ENCODE measurements at places on chromosomes 3 and 15. TPM values are rescaled to one million over a fixed set of nuclear protein-coding genes. Genes with fewer than 3 reads are reported as not detected.

GRCh38 chr3:141413391-141413790 is 45.1 kb downstream of the ZBTB38 start:
- DNase-seq: no peak

DNA sequence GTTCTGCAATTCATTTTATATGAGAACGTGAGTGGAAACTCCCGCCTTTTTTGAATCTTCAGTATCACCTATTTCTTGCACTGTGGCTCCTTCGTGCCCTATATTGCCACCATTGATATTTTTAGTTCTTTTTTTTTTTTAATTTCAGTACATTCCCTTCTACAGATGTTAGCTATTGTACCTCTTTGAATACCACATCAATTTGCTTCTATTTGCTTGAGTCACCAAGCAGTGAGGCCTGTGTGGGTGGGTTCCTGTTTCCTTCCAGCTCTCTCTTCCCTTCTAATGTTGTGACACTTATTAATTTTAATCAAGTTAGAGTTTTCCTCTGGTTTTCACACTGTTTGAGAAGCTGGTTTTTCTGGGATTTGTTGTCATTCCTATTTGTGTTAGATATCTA is 8.7 kb downstream of the HACD2 start:
- no peak for DNase-seq

DNA sequence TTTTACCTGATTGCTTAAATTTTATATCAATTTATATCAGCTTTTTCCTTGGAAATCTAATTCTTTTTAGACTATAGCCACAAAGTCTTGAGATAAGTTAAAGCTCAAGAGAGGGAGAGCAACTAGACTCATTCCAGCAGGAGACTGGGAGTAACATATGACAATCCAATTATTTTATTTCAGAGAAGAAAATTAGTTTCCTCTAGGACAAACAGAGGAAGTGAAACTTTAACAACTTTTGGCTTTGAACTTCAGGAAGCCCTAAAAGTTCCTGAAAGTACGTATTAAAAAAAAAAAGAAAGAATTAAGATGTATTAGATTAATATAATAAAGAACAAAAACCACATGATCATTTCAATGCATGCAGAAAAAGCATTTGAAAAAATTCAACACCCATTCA is 13.9 kb upstream of the UBE2E2 start:
- no peak for DNase-seq

DNA sequence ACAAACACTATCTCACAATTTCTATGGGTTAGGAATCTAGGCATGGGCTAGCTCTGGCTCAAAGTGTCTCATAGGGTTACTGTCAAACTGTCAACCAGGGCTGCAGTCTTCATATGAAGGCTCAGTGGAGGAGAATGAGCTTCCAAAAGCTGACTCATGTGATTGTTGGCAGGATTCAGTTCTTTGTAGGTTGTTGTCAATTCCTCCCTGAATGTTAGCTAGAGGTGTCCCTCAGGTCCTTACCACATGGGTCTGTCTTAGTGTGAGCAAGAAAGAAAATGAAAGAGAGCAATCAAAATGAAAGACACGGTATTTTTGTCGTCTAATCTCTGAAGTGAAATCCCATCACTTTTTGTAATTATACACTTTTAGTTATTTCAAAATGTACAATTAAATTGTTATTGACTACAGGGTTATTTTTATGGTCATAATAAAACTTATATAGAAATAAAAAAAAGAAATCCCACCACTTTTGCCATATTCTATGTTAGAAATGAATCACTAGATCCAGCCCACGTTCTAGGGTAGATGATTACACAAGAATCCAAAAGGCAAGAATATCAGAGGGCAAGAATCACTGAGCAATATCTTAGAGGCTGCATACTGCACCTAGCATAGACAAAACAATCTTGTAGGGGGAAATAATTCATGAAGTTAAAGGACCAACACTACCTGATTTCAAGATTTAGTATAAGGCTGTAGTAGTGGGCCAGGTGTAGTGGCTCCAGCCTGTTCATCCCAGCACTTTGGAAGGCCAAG is 8.4 kb downstream of the ACSBG1 start:
- DNase-seq: no peak

DNA sequence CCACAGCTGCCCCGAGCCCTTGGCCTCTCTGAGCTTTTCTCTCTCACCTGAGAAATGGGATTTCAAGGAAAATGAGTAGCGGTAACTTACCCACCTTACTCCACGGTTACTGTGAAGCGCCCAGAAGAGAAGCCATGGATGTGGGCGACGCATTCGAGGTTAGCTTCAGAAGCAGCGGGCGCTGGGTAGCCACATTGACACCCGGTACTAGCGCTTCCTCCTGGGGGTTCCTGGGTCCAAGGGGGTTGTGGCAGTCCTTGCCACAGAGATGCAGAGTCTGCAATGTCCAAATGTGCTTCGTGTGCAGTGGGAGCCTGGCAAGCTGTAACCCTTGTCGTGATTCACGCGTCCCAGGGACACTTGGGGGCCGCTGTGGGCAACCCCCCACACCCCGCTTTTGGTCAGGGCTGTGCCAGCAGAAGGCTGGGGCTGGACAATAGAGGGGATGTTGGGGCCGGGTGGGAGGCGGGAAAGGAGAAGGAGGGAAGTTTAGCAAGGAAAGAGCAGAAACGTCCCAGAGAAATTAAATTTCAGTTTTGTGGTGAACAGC is 41.4 kb upstream of the FURIN start:
- no peak for DNase-seq

- DNase-seq: no peak
These were observed 216.3 kb upstream of the MLF1 start for GRCh38 chr3:158354713-158355112.

- DNase-seq: no peak
These were observed 875.4 kb downstream of the MCTP2 start for GRCh38 chr15:95106801-95107200.

DNA sequence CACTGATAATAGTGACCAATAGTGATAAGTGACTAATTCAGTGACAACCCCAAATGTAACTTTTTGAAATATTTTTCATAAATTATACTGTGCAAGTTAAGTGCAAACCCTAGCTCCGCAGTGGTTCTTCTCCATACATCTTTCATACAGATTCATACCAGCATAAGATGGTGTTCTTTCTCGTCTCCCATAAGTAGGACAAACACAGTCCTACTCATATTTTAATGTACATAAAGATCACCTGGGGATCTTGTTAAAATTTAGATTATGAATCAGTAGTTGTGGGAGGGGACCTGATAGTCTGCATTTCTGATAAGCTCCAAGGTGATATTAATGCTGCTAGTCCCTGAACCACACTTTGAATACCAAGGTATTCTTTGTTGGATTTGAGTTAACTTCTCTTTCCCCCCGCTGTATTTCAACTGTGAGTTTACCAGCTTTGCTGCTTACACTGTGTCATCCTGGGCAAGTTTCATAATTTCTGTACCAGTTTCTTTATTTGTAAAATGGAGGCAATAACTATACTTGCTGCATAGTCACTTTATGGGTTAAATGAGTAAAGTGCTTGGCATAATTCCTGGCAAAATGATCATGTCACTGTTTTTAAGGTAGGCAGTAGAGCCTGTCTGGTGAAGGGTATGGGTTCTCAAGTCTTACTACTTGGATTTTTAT is 34.7 kb upstream of the C3orf38 start:
- no peak for DNase-seq

- no peak for DNase-seq
These were observed 29.4 kb downstream of the TTC14 start for GRCh38 chr3:180631317-180631716.

DNA sequence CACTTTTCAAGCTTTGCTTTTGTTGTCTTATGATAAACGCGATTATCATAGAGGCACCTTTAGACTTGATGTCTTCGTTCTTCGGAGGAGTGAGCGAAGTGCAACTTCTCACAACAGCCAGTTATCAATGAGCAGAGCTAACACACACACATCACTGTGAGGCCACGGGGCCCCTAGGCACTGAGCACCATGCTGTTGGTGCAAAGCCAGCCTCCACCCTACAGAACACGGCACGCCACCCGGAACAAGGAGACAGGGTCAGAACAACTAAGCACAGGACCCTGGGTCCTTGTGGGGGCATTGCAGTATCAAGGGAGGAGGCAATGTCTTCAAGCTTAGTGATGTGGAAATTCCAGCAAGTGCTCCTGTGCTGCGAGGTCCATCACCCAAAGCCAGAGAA is 244.5 kb downstream of the OCA2 start:
- DNase-seq: no peak

GRCh38 chr15:42576776-42577175 is 1.4 kb downstream of the STARD9 start:
- DNase-seq: no peak

GRCh38 chr3:196875258-196875657 is 7.5 kb downstream of the SENP5 start:
- no peak for DNase-seq

DNA sequence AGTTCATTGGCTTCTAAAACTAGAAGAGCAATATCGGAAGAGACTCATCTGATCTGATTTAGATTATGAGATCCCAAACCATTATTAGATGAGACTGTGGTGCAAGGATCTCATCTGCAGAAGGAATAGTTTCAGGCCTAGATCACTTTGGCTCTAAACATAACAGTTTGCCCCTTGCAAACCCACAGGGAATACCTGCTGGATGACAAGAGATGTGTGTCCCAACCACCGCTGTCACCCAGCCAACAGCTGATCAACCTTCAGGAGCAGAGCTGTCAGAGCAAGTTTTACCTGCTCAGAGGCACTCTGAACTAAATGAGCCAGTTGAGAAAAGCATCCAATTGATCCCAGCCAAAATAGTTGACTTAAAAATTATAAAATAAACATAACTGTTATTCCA is 64.0 kb upstream of the ST3GAL6 start:
- peak; percentile 54 for DNase-seq

GRCh38 chr3:171781711-171782127 is 28.6 kb downstream of the PLD1 start:
- DNase-seq: no peak

DNA sequence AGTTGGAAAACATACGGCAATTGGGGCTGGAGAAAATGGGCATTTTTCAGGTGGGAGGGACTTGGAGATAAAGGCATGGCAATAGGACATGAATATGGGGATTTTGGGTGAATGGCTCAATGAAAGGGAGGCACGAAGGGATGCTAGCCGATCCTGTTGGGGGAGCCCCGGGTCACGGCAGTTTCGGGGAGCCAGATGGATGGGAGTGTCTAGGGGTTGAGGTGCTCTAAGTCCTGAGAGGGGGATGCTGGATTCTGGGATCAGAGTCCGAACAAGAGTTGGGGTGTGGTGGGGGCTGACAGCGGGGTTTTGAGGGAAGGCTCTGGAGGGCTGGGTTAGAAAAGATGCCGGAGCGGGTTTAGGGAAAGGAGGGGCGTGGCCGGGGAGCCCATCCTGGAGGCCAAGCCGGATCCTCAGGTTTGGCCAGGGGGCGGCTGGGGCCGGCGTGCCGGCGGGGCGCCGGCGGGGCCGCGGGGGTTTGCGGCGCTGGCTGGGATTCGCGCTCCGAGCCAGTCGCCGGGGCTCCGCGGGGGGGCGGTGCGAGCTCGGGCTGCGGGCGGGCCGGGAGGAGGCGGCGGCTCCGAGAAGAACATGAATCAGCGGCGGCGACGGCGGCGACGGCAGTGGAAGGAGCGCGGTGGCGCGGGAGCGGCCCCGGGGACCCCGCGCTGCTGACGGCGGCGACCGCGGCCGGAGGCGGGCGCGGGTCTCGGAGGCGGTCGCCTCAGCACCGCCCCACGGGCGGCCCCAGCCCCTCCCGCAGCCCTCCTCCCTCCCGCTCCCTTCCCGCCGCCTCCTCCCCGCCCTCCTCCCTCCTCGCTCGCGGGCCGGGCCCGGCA is at the start of gene TYRO3:
Gene TYRO3 (plus strand): TSS at position 813 of the 839 bp plus-strand sequence. CDS start 46 bp downstream, outside the sequence.
- peak; percentile 32 for DNase-seq

- DNase-seq: no peak
These were observed 88.0 kb upstream of the IGF1R start for GRCh38 chr15:98560338-98560737.

DNA sequence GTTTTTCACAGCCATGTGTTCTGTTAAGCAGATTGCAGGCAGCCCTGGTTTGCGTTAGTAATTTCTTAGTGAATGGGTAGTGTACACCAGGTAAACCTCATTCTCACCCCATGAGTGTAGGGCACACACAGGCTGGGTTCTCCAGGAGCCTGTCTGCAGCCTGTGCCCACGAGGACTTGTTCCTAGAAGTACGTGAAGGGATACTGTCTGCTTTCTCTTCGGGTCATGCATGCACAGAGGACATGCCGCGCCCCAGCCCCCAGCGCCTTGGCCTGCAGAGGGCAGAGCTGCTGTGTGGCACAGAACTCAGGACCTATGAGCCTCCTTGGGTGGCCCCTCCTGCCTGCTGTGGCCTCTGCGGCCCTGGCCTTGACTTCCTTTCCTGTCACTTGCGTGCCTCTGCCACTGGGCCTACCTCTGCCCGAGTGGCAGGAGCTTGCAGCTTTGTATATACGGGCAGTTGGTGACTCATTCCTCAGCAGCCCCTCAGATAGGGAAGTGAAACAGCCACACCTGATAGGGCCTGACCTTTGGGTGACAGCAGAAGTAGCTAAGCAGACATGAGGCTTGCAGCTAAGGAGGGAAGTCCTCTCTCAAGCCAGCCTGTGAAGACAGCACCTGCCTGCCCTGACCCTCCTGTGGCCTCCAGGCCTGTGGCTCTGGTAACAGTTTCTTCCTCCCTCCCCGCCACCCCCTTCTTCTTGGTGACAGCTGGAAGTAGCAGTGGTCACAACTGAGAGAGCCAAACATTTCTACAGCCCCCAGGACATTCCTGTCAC is 19.5 kb downstream of the PPCDC start:
- DNase-seq: no peak

CLDN11 gene
- total RNA-seq: 4.5 TPM

SEMA7A gene
- 196 TPM for total RNA-seq

VEPH1 gene
- total RNA-seq: 30.1 TPM
